ENCODE measurements at places on chromosomes 16 and 17.

DNA sequence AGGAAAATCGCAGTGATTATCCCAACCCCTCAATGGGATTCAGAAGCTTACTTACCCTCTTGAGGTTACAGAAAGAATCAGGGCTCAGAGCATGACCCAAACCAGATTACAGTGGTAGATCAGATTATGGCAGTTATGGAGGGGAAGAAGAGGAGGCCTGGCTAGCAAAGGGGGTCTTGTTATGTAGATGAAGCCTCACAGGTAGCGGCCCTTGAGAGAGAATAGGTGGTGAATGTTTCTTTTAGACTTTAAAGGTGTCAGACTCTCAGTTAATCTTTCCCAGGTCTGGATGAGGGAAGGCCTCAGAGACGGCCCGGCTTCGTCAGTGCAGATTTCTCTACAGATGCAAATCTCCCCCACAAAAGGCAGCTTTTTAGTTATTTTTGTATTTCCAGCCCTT, 15.6 kb downstream of the RNF112 start:
- H3K36me3 ChIP-seq = no peaks in the 10 kb centered on the region
- no peaks in the 10 kb centered on the region for H3K27me3 ChIP-seq
- no peak for DNase-seq
- H3K4me1 ChIP-seq = peaks cover 24% of the 10 kb centered on the region

GRCh38 chr17:54466875-54467274, 433.8 kb upstream of the TOM1L1 start:
- no peak overlapping the region for H3K4me3 ChIP-seq
- no peak overlapping the region for H3K27ac ChIP-seq
- H3K36me3 ChIP-seq = no peaks in the 10 kb centered on the region
- H3K4me1 ChIP-seq = no peaks in the 10 kb centered on the region
- DNase-seq = no peak
- H3K27me3 ChIP-seq = no peaks in the 10 kb centered on the region

GRCh38 chr16:53870831-53871230, 166.9 kb downstream of the FTO start:
- H3K36me3 ChIP-seq = peaks cover 18% of the 10 kb centered on the region
- H3K4me1 ChIP-seq = no peaks in the 10 kb centered on the region
- DNase-seq = no peak
- no peaks in the 10 kb centered on the region for H3K27me3 ChIP-seq
- no peak overlapping the region for H3K27ac ChIP-seq

- H3K4me3 ChIP-seq = no peak overlapping the region
- H3K4me1 ChIP-seq = no peaks in the 10 kb centered on the region
- DNase-seq = no peak
- no peaks in the 10 kb centered on the region for H3K36me3 ChIP-seq
- peaks cover 14% of the 10 kb centered on the region for H3K27me3 ChIP-seq
These were observed 36.1 kb upstream of the ERCC4 start for GRCh38 chr16:13883881-13884280.

DNA sequence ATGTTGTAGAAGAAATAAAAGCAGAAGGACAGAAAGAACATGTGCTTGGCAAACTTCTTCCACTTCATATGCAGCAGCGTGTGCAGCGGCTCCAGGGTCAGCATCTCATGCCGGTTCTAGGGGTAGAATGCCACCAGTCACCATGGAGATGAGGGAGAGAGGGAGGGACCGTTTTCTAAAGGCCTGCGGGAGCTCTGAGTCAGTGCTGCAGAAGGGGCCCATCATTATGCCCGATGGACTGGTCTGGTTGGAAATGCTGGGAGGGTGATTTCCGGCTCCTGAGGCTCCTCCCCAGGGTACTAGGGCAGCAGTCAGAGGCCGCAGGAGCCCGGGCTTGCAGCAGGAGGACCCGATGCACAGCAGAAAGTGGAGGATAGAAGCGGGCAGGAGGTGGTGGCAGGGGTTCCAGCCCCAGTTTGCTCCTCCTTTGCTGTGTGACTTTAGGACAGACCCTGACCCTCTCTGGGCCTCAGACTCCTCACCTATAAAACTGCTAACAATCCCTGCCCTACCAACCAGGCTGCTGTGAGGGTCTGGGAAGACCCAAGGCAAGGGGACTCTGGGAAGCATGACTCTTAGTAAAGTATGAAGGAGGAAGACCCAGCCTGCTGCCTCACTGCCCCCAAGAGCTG, 28.6 kb downstream of the TRPV3 start:
- no peak overlapping the region for H3K27ac ChIP-seq
- H3K36me3 ChIP-seq = no peaks in the 10 kb centered on the region
- no peaks in the 10 kb centered on the region for H3K27me3 ChIP-seq
